ENCODE measurements at places on chromosomes 2 and 18. TPM values are rescaled to one million over a fixed set of nuclear protein-coding genes. Genes with fewer than 3 reads are reported as not detected.

The ATP9B gene
- 7.3 TPM for total RNA-seq

The RAD51AP2 gene
- total RNA-seq = not detected

The DSC3 gene
- total RNA-seq = not detected

The ACMSD gene
- not detected for total RNA-seq

The SKOR2 gene
- not detected for total RNA-seq

The ATOH8 gene
- total RNA-seq = 17.7 TPM

The DYNAP gene
- not detected for total RNA-seq

The MC4R gene
- total RNA-seq = not detected

The FER1L5 gene
- not detected for total RNA-seq

The PSMA8 gene
- not detected for total RNA-seq

The ABCB11 gene
- total RNA-seq = not detected

The ARHGAP25 gene
- total RNA-seq = 0.51 TPM

The SLC9A4 gene
- not detected for total RNA-seq

The REG3G gene
- total RNA-seq = not detected

The ABCG8 gene
- total RNA-seq = not detected

The GALR1 gene
- total RNA-seq = not detected

The TCF23 gene
- total RNA-seq = not detected

The TNS1 gene
- total RNA-seq = 2.6 TPM

The RNF144A gene
- total RNA-seq = 10.3 TPM

The EMILIN1 gene
- 6.0 TPM for total RNA-seq

The RUFY4 gene
- not detected for total RNA-seq

The ATP6V1C2 gene
- 0.29 TPM for total RNA-seq

The TTN gene
- total RNA-seq = not detected

The SAP130 gene
- total RNA-seq = 6.9 TPM

The KCNE4 gene
- 2.0 TPM for total RNA-seq

The SERPINB12 gene
- not detected for total RNA-seq

The KIAA1328 gene
- 6.4 TPM for total RNA-seq

The MC5R gene
- not detected for total RNA-seq

The ANKRD30B gene
- not detected for total RNA-seq

Data from Daoy (cell line).